ENCODE measurements at places on chromosomes 7 and 10.

DNA sequence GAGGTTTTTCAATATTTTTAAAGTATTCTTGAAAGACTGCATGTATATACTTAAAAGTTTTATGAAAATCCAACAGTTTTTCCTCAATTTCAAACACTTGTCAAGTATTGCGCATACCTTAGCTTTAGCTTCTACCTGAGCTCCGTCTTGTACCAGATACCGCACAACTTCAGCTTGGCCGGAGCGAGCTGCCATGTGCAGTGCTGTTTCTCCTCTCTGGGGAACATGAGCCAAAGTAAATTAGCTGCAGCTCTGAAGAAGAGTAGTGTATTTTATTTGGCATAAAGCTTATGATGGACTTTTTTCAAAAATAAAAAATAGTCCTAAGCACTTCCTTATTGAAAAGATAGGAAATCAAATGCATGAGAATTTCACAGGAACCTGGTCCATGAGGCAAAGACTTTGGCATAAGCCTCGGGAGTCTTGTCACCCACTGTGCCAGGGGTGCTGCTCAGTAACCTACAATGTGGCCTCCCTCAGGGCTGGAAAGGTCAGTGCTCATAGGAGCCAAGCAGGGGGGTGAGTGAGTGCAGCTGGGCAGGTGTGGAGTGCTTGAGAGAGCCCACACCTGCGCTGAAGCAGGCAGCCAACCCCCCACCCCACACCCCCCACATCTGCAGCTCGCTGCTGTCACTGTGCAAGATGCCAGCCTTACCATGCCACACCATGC is 189.5 kb downstream of the ANK3 start:
- DNase-seq = no peak

DNA sequence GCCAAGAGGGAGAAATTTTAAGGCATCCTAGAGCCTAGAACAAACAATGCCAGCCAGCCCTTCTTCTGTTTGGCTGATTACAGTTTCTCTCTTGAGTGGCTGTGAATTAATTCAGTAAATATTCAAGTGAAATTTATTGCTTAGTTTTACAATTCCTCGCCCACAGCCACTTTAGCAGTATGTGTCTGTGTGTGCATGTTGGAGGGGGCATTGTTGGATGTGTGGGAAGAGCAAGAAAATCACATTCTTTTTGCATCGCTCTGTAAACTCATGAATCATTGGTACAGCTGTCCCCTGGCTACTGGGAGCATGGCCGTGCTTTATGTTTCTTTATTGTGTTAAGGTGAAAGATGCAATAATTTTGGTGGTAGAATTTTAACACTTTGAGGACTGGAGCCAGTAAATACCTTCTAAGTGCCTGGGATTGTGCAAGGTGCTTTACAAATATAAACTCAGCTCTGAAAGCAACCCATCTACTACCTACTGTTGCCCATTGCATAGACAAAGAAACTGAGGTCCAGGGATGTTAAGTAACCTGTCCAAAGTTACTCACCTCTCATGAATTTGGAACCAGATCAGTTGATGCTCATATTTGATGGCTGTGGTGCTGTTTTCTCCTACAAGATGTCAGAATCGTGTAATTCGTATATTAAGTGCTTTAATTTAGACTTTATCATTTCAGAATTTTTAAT is 89.9 kb upstream of the BTBD16 start:
- DNase-seq = no peak

GRCh38 chr7:44348851-44349781 is 23.7 kb upstream of the CAMK2B start:
- DNase-seq = no peak

DNA sequence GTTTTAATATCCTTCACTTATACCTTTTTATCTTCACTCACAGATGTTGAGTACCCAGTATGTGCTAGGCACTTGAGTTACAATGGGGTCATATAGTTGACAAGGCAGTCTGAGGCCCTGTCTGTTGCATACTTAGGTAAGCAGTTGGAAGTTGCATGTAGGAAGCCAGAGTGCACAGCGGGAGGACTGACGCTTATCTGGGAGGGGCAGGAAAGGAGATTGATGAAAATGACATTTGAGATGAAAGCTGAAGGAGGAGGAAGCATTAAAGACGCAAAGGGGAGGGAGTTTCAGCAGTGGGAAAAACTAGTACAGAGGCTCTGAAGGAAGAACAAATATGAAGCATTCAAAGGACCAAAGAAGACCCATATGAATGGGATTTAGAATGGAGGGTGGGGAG is 266.2 kb downstream of the HTR7 start:
- no peak for DNase-seq

DNA sequence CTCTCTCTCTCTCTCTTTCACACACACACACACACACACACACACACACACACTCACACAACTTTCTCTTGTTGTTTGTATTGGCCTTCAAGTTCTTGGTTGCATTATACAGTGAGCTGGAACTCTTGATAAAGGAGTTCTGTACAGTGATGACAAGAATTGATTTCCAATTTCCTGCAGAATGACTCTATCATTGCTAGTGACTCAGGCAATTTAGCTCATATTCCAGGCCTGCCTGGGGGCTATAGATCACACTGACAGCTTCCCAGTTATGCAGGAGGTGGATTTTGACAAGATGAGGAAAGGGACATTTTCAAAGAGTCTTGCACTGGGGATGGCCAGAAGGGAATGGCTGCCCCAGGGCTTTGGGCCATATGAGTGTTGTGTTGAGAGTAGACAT is 508.8 kb downstream of the TYW1 start:
- DNase-seq = no peak

- DNase-seq = no peak
Measured at GRCh38 chr10:22651276-22651980, 63.0 kb downstream of the PIP4K2A start.

Measured in HL-60 (cell line).